NCI-H510A (cell line): ENCODE measurements at places on chromosomes 11 and 22.

GRCh38 chr11:126433244-126433846 lies 77.9 kb downstream of the ST3GAL4 start:
- DNase-seq: no peak

GRCh38 chr11:1510928-1511327 lies 24.3 kb upstream of the MOB2 start:
- DNase-seq: no peak

- DNase-seq: no peak
These were observed 21.5 kb downstream of the CTSC start for GRCh38 chr11:88315981-88316441.

GRCh38 chr22:36302439-36303114 lies 49.6 kb downstream of the APOL1 start:
- DNase-seq: no peak

DNA sequence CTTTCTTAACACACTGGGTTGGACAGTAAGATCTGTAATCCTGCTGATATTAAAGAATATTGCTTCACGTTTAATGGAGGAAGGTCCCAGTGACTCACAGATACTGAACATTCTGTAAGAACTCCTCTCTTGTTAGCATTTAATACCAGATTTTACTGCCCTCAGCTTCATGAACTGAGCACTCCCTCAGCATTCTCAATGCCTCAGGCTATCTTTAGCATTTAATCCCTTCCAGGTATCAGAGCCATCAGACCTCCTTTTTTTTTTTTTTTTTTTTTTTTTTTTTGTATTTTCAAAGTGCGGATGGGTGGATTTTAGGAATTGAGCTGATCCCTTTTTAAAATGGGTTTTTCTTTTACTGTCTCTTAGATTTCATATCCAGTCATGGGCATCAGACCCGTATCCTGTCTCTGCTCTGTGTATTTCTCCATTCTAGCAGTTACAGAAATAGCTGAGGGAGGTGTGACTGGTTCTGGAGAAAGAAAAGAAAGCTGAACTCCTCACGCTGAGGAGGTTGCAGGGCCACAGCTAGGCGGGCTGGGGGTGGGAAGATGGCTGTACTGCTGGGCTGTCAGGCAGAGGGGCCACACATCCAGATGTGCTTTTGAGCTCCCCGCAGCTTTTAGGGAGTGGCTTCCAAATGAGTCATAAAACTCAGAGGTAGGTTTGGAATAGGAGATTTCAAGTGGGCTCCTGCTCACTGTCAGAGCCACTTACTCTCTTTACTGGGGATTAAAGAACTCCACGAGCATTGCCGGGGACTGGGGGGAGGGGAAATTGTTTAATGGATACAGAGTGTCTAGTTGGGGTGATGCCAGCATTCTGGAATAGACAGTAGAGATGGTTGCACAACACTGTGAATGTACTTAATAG lies 97.0 kb downstream of the SYT9 start:
- DNase-seq: peak; percentile 64

- no peak for DNase-seq
These were observed 54.4 kb downstream of the LINC01488 start for GRCh38 chr11:69535908-69536307.

DNA sequence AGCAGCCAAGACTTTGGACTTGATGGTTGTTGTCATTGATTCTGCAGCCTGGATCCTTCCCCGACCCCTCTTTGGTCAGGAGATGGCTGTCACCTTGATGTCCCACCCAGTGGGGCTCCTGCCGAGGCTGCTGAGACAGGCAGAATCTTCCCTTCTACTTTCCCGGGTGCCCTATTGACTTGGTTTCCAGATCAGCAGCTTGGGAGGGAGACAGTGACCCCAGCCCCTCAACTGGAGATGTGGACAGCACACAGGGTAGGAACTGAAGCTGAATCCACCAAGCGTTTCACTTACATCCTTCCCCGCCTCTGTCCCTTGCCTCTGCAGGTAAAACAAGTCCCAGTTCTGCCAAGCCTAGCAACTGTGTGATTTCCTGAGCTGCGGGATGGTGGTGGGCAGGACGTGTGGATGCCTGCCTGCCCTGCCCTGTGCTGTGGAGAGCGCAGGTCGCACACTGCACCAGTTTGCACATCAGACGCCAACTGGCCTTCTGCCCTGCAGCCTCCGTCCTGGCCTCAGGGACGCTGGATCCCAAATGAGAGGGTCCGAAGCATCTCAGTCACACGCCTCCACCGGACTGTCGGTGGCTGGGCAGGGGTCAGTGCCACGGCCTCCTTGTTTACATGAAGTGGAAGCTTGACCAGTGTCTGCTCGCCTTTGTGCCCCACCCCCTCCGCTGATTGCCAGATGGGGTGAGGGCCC lies 34.6 kb downstream of the FAM83F start:
- no peak for DNase-seq

- no peak for DNase-seq
These were observed 7.9 kb downstream of the SLC35C1 start for GRCh38 chr11:45812581-45813548.

GRCh38 chr11:16933291-16933690 lies 80.9 kb downstream of the PLEKHA7 start:
- DNase-seq: no peak

DNA sequence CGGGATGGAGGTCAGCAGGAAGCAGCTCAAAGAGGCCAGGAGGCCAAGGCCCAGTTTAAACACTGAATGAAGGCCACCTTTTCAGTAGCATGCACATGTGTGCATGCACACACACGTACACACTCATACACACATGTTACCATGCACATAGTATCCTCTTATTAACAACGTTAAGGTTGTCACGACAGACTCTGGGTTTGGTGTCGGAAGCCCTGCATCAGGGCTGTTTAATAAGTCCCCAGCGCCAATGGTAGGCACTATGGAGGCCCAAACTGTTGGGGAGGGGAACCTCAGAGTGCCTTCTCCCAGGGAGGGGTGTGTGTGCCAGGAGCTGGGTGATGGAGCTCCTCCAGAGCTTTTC lies 39.5 kb upstream of the ADA2 start:
- DNase-seq: no peak

DNA sequence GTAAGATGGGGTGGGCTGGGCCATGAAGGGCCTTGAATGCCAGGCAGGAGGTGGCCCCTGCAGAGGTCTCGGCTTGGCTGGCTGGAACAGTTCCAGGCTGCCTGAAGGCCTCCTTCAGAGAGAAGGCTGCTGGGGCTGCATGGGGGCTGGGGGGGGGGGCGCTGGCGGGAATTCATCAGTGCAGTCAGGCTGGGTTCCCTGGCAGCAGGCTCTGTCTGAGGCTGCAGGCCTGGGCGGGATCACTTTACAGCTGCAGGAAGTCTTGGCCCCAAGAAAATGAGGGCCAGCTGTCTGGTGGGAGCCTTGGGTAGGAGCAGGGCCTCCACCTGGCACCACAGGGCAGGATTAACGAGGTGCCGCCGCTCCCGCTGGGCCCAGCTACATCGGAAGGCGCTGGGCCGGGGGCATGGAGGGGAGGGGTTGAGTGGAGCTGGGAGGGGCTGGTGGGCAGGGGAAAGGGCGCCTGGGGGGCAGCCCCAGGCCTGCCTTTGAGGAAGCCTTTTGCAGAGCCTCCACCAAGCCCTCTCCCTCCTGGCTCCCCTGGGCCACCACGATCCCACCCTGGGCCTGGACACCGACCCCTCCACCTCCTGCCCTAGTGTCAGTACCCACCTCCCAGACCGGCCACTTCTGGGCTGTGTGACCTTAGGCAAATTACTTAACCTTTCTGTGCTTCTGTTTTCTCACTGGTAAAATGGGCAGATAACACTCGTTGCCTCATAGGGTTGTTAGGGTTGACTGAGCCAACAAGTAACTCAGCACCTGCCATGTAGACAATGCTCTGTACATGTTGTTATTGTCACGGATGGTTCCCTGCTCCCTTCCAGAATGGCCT lies 31.0 kb upstream of the HMOX1 start:
- DNase-seq: peak; percentile 32

DNA sequence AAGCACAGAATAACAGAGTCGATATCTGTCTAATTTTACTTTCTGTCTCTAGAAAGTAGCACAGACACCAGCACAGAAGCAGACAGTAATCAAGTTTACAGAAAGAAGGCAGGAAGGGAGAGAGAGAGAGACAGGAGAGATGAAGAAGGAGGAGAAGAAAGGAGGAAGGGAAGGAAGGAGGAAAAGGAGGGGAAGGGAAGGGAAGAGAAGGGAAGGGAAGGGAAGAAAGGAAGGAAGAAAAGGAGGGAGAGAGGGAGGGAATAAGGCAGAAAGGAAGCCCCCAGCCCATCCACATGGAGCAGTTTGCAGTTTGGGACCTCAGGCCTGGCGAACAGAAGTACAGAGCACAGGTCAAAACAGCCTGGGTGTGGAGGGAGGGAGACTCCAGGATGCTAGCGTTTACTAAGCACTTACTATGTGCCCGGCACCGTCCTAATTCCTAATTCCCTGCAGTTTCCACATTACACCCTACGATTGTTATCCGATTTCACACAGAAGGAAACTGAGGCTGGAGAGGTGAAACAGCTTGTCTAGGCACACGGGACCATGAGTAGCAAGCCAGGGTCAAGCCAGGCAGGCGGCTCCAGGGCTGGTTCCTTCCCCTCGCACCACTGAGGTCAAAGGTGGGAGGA lies 46.0 kb upstream of the WNT7B start:
- no peak for DNase-seq

DNA sequence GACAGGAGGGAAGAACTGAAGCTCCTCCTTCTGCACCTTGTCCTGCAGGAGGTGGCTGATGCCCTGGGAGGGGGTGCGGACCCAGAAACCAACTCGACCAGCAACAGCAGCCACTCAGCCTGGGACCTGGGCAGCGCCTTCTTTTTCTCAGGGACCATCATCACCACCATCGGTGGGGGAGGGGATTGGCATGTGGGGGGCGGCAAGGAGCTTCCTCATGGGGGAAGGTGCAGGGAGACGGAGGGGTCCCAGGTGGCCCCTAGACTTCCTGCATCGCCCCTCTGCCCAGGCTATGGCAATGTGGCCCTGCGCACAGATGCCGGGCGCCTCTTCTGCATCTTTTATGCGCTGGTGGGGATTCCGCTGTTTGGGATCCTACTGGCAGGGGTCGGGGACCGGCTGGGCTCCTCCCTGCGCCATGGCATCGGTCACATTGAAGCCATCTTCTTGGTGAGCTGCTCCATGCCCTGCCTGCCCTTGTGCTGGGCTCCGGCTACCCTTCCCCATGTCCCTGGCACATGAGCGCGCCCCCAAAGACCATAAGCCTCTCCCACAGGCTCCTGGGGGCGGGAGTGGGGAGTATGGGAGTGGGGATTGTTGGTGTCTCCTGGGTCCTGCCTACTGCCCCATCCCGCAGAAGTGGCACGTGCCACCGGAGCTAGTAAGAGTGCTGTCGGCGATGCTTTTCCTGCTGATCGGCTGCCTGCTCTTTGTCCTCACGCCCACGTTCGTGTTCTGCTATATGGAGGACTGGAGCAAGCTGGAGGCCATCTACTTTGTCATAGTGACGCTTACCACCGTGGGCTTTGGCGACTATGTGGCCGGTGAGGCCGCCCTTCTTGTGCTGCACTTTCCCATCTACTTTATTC lies 3.1 kb upstream of the CATSPERZ start:
- DNase-seq: no peak

GRCh38 chr11:128830290-128831173 lies 36.6 kb downstream of the KCNJ1 start:
- no peak for DNase-seq

- no peak for DNase-seq
These were observed 16.0 kb downstream of the TXN2 start for GRCh38 chr22:36465232-36466021.

DNA sequence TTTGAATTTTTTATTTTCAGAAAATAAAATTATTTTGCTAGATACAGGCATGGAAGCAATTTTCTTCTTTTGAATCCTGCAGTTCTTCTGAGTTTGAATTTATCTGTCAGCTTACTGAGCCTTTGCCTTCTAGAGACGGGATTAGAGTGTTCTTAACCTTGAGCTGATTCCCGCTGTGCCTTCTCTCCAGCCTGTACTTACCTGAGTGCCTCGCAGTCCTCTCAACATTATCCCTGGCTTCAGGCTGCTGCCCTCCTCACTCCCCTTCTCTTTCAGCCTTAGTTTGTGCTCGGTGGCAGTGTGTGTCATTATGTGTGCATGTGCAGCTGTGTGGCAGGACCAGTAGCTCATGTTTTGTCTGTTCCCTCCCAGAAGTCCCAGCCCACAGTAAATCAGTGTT lies 24.3 kb downstream of the OSBP2 start:
- no peak for DNase-seq

DNA sequence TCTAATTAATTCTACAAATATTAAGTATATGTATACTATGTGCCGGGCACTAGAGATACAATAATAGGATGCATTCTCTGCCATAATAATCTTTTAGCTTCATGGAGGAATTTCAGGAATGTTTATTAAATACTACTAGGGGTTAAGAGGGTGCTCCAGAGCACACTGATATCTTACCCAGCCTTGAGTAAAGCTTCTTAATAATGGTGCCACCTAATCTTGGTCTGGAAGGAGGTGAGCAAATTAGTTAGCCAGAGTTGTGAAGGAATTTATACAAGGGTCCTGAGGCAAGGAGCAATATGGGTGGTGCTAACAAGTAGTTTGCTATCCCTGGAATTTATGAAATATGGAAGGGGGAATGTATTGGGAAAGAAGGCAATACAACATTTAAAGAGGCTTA lies 21.7 kb downstream of the ELP4 start:
- no peak for DNase-seq

DNA sequence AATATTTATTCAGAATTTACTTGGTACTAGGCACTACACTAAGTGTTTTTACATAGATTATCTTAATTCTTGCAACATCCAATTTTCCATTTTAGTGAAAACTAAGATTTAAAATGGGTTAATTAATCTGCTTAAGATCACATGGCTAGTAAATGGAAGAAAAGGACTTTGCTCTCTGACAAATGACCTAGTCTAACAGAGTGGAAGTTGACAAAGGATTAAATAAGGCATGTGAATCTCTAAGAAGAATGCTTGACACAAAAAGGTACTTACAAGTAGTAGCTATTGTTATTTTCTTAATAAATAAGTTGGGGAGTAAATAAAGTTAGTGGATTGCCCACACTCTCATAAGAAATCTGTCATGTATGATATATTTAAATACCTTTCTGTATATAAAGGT lies 584.8 kb downstream of the DLG2 start:
- DNase-seq: no peak

DNA sequence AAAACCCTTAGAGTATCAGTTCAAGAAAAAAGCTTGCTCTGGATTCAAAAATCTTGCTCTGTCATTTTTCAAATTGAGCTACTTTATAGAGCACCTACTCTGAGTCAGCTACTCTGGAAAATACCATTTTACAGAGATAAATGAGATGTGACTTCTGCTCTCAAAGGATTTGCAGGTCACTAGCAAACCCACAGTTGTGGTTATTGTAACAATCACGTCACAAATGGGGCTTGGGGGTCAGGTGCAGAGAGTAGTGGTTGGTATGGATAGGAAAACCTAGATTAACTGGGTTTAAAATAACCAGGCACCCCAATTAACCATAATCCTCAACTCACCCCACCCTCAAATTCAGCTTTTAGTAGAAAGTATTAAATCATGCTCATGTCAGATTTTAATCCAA lies 52.3 kb downstream of the MSANTD4 start:
- no peak for DNase-seq

- DNase-seq: no peak
These were observed 247 bp upstream of the PLAAT5 start for GRCh38 chr11:63491240-63491587.

- no peak for DNase-seq
These were observed 27.3 kb upstream of the WNT7B start for GRCh38 chr22:46004105-46004866.
